Activated T-helper 1 cell treated with anti-CD3 and anti-CD28 coated beads, Interleukin-2, amount 50 U/mL, for 16 hours (primary cell): ENCODE measurements at places on chromosomes 12 and 14.
A peak's percentile ranks its signal among the peaks of the same experiment; 100 is the strongest.

- no peak for DNase-seq
These were observed 48.1 kb upstream of the LTBP2 start for GRCh38 chr14:74660167-74660566.

DNA sequence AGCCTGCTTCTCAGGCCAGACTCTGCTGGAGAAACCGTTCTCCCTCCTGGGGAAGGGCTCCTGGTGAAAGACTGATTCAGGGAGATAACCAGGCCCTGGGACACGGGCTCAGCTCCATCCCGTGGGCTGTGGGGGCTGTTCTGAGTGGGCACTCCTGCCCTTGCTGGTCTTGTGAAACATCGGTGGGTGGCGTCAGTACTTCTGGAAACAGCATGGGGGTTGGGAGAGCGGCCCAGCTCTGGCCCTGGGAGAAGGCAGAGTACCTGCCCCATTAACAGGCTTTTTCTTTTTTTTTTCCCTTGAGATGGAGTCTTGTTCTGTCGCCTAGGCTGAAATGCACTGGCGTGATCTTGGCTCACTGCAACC is 786 bp downstream of the SLC25A47 start:
- DNase-seq, result no peak

- no peak for DNase-seq
These were observed 606 bp downstream of the CINP start for GRCh38 chr14:102362084-102362483.

- DNase-seq, result no peak
These were observed 63.2 kb downstream of the FBXL14 start for GRCh38 chr12:1531153-1531653.

GRCh38 chr14:99035712-99036610 is 236.0 kb downstream of the BCL11B start:
- no peak for DNase-seq

DNA sequence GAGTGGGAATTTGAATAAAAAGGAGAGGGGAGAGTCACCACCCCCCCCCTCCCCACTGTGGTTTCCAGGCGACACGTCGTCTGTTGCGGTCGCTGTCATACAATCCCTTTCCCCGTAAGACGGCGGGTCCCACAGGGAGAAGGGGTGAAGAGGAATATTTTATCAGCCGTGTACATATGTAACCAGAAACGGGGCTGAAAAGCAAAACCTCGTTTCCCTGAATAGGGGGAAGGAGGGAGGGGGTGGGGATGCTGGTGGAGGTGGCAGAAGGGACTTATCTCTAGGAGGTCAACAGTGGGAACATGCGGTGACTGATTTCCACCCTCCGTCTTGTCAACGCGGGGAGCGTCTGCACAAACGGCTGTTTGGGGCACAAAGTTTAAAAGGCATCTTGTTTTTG is 171.4 kb downstream of the RBM19 start:
- DNase-seq, result no peak

DNA sequence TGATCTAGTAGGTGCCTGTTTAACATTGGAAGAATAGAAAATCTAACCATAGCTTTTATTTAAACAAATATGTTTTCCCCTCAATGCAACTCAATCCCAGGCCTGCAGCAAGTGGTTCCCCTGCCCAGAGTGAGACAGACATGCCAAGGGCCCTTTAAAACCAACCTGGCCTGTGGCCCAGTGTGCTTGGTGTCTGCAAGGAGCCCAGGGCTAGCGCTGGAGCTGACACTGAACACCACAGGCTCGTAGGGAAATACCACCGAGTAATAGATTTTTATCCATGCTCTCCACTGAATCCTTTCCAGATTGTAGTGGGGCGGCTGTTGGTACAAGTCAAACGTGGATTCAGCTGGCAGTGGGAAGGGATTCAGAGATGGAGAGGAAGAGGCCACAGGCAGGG is 95.6 kb upstream of the NRXN3 start:
- DNase-seq, result no peak

DNA sequence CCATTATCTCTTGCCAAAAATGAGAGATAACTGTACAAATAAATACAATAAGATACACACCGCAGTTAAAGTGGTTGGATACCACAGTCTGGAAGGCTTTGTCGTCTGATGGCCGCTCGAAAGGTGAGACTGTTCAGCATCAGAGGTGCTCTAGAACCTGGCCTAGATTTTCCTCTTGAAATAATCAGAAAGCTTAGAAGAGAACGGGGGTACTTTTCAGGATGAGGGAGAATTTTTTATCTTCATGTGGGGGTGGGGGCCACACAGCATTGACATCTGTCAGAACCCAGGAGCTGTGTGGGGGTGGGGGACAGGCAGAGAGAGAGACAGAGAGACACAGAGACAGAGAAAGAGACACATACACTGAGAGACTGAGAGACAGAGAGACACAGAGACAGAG is 90.5 kb downstream of the GALNT9 start:
- no peak for DNase-seq

DNA sequence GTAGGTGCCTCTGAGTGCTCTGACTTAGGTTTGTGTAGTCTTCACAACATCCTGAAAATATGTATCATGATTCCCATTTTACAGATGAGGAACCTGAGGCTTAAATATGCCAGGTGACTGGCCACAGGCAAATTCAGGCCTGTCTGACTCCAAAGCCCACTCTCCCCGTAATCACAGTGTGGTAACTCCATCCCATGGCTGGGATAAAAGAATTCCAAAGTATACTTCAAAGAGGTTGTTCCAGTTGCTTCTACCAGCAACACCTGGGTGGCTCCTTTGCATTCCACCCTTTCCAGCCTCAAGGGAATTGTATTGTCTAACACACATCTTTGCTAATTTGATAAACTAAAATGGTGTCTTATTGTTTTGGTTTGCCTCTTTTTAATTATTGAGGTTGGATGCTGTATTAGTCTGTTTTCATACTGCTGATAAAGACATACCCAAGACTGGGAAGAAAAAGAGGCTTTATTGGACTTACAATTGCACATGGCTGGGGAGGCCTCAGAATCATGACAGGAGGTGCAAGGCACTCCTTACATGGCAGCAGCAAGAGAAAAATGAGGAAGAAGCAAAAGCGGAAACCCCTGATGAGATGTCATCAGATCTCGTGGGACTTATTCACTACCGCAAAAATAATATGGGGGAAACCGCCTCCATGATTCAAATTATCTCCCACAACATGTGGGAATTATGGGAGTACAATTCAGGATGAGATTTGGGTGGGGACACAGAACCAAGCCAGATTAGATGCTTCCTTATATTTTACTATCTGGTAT is 9.9 kb upstream of the CHST11 start:
- no peak for DNase-seq

DNA sequence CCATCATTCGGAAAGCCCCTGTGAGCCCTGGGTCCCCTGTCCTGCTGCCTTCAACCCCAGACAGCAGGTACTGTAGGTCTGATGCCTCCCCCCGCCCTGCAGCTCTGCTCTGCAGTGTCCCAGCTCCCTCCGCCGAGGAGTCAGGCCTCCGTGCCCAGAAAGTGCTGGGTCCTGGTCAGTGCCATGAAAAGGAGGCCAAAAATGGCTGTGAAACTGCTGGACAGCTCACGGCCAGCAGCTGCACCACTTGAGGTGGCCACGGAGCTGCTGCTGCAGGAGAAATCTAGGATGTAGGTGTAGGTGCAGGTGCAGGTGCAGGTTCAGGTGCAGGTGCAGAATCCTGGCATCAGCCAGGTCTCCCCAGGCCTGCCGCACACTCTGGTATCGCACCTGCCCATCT is 196.1 kb downstream of the SLC15A4 start:
- no peak for DNase-seq

DNA sequence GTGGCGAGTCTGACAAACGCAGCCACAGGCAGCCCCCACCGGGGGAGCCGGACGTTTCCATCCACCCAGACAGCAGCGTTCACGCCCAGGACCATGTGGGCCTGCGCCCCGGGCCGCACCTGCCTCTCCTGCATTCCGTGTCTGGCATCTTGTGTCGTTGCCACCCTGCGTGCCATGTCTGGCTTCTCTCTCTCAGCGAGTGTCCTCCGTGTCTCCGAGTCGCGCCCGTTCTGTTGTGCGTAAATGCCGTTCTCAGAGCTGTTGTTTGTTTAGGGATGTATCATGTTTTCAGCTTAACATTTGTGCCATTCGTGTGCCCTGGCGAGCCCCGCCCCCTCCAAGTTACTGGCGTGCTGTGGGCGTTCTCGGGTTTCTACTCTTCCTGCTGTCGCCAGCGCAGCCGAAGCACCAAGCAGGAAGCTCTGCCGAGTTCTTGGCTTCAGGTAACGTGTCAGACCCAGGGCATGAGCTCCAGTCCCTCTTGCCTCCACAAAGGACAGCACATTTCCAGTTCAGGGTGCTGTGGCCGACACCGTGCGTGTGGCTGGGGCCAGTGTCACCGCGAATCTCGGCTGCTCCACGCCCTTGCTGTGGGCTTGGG is 34.6 kb downstream of the NOC4L start:
- DNase-seq, result peak; percentile 46

DNA sequence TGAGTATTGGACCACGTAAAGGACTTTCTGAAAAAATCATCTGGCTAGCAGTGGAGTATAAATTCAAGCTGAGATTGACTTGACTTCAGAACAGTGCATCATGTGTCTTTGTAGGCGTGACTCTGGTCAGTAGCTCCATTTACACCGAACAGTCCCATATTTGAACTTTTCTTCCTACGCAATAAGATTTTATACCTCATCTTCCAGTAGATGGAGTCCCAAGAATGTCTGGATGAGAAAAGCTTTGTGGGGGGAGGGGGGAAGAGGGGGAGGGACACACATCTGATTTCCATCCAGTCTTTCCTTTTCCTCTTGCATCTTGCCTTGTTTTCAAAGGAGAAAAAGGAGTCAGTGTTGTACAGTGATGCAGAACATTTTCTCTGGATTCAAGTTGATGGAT is 241.0 kb downstream of the EMP1 start:
- DNase-seq, result no peak

DNA sequence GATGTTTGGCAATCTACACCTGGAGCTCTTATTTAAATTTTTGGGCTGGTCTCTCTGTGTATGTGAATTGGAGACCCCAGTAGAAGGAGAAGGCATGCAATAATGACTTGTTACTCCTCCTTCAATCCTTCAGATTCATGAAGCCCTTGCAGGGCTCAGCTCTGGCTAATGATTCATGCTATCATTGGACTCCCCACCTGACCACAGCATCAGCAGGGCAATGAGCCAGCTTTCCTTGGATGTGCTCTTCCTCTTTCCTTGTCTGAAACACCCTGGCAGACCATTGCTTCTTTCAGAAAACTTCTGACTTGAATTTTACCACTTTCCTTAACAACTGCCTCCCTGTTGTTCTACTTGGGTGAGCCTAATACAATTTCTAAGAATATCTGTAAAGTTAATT is 1019.2 kb downstream of the AACS start:
- no peak for DNase-seq

DNA sequence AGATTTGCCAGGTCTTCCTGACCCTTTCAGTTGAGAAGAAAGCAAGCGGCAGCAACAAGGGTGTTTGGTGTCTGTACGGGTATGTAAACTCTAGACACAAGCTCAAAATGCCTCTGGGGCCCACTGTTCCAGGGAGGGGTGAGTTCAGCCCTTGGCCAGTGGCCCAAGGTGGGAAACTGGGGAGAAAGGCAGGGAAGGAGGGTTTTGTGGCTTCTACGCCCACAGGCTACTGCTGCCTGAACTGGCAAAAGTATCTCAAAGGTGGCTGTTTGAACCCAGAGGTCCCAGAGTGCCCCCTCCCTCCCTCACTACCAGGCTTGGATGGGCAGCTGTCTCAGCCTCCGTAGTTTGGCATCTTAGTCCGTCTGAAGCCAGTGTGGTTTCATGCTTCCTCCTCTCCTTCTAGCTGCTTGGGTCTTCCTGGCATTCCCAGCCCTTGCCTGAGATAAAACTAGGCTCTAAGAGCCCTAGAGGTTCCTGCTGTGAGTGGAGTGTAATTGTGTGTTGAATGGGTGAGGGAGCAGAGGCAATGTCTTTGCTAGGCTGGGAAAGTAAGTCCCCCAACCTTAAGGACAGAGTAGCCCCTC is 5.5 kb downstream of the HOXC5 start:
- DNase-seq, result no peak

DNA sequence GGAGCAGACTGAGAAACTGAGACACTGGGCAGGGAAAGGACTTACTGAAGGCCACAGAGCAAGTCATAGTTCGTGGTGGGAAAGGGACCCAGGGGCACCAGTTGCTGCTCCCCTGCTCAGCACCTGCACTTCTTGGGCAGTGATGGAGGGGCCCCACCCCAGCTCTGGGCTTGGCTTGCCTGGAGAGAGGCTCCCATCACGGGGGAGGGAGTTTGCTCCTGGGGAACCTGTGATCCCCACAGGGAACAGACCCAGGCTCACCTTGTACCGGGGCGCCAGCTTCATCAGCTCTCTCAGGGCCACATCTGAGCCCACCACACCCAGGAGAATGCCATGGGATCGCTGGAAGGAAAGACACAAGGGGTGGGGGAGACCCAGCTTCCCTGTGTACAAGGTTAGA is 39.8 kb downstream of the CACNA2D4 start:
- no peak for DNase-seq

GRCh38 chr12:40738856-40739255 is 46.6 kb downstream of the CNTN1 start:
- no peak for DNase-seq

- no peak for DNase-seq
These were observed 709.0 kb upstream of the FOXG1 start for GRCh38 chr14:28057359-28058296.

DNA sequence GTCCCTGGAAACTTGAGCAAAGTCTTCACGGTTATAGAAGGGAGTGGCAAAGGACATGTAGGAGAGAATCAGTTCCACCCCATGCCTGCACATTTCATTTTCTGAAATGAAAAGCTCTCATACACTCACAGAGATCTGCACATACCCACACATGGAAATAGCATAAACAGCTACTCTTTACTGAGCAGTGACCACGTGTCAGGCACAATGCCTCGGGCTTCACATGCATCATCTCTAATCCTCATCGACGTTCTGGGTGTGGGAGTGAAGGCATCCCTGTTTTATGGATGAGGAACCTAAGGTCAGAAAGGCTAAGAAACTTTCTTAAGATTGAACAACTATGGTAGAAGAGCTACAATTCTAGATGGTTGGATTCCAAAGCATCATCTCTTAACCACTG is 198.8 kb downstream of the DAD1 start:
- DNase-seq, result no peak

GRCh38 chr12:30988646-30989286 is 62.2 kb downstream of the TSPAN11 start:
- DNase-seq, result no peak

GRCh38 chr12:86914721-86915120 is 658.5 kb upstream of the MGAT4C start:
- DNase-seq, result no peak

- DNase-seq, result no peak
These were observed 37.2 kb downstream of the BEGAIN start for GRCh38 chr14:100549834-100550625.
